ENCODE measurements at places on chromosomes 1 and 21. TPM values are rescaled to one million over a fixed set of nuclear protein-coding genes. Genes with fewer than 3 reads are reported as not detected.

DNA sequence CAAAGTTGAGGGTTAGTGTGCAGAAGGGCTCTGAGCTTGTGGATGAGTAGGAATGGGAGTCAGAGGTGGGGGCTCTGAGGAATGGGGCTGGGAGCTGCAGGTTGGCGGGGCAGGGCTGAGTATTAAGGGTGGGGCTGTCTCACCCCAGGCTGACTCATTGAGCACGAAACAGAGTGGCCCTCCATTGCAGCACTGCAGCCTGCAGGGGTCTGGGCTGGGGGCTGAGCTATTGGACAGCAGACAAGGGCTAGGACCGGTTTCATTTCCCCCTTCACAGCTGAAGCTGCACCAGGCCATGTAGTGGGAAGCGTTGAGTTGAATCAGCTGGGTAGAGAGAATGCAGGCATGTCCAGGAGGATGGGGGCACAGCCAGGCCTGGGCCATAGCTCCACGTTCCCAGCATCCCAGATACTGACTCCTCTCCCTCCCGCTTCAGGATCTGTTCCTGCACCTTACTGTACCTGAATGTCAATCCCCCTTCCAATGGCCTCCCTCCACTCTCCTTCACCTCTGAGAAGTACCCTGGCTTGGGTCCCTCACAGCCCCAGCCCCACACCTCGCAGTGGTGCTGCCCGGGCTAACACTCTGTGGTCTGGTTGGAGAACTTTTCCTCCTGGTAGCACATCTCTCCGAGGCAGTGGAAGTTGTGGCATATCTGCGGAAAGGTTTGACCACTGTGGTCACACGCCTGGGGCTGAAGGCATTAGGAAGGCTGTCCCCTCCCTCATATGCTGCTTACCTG, 4.4 kb upstream of the INPP5B start:
- peaks cover under 1% of the 10 kb centered on the region for H3K36me3 ChIP-seq
- H3K27ac ChIP-seq, result no peak overlapping the region
- no peak for DNase-seq
- no peak overlapping the region for H3K4me3 ChIP-seq
- peaks cover 9% of the 10 kb centered on the region for H3K4me1 ChIP-seq

DNA sequence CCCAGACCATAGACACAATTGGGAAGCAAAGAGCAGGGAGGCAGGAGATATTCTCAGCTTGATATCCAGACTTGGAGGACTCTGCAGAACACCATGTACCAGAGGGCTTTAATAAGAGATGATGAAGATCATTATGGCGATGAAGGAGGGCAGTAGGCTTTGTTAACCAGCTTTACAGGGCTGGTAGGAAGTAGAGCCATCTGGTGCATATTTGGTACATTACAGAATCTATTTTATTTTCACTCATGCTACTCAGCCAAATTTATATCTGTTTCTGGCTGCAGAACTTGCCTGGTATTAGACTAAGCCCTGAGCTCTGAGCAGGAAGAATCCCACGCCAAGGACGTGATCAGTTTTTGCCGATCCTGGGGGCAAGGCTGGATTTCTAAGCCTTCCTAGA, 61.8 kb upstream of the SYT6 start:
- no peak overlapping the region for H3K27ac ChIP-seq
- H3K36me3 ChIP-seq, result no peaks in the 10 kb centered on the region
- H3K4me3 ChIP-seq, result no peak overlapping the region
- H3K4me1 ChIP-seq, result no peaks in the 10 kb centered on the region
- no peak for DNase-seq
- no peaks in the 10 kb centered on the region for H3K27me3 ChIP-seq

GRCh38 chr1:36752431-36752830, 269.7 kb upstream of the CSF3R start:
- no peak for DNase-seq
- H3K4me3 ChIP-seq, result no peak overlapping the region
- H3K36me3 ChIP-seq, result no peaks in the 10 kb centered on the region
- H3K27me3 ChIP-seq, result no peaks in the 10 kb centered on the region
- H3K4me1 ChIP-seq, result no peaks in the 10 kb centered on the region

DNA sequence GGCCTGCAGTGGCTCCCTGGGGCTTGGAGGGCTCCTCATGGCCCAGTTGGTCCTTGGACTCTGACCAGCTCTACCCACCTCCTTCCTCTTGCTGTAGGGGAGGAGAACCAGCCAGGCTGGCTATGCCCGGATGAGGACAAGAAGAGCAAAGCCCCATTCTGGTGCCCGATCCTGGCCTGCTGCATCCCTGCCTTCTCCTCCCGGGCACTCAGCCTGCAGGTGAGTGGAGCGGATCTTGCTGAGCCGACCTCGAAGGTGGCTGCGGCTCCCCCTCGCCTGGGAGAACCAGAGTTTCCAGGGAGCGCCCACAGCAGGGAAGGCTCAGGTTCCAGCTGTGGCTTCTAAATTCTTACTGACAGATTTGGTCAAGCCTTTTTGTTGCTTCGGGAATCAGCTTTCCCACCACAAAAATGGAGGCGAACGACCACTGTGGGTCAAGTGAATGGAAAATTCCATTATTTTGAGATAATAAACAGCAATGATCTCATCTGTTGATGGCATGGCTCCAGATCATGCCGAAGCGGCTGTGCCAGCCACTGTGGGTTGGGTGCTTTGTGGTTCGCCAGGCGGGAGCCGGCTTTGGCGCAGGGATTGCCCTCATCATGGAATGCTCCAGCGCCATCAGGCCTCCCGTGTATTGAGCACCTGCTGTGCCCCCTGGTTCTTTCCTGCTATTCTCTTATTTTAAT, 106.5 kb upstream of the ACTL8 start:
- H3K36me3 ChIP-seq, result peaks cover 49% of the 10 kb centered on the region
- no peak for DNase-seq
- no peaks in the 10 kb centered on the region for H3K27me3 ChIP-seq
- H3K27ac ChIP-seq, result no peak overlapping the region
- H3K4me1 ChIP-seq, result no peaks in the 10 kb centered on the region

GRCh38 chr21:38240129-38240528, 16.7 kb upstream of the KCNJ15 start:
- no peaks in the 10 kb centered on the region for H3K27me3 ChIP-seq
- H3K36me3 ChIP-seq, result no peaks in the 10 kb centered on the region
- no peak for DNase-seq
- H3K4me3 ChIP-seq, result no peak overlapping the region

VAV3 gene
- total RNA-seq, result 11.3 TPM

- H3K4me3 ChIP-seq, result no peak overlapping the region
- DNase-seq, result peak; percentile 32
- H3K4me1 ChIP-seq, result no peaks in the 10 kb centered on the region
These were observed 147.3 kb upstream of the VAMP3 start for GRCh38 chr1:7623842-7624241.

DNA sequence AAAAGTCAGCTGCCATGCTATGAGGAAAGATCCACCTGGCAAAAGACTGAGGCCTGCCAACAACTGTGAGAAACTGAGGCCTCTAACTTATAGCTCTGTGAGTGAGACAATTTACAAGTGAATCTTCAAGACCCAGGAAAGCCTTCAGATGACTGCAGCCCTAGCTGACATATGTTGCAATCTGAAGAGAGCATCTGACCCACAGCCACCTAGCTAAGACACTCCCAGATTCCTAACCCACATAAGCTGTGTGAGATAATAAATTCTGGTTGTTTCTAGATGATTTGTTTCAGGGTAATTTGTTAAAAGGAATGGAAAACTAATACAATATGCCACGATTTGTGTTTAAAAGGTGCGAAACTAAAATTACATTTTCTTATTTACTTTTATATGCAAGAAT, 55.1 kb downstream of the HFM1 start:
- no peak overlapping the region for H3K4me3 ChIP-seq

- H3K27me3 ChIP-seq, result peaks cover 51% of the 10 kb centered on the region
- DNase-seq, result no peak
- H3K4me3 ChIP-seq, result no peak overlapping the region
These were observed 32.2 kb downstream of the POFUT2 start for GRCh38 chr21:45255381-45256020.

- no peak overlapping the region for H3K4me3 ChIP-seq
- peaks cover 8% of the 10 kb centered on the region for H3K4me1 ChIP-seq
- no peak overlapping the region for H3K27ac ChIP-seq
- H3K36me3 ChIP-seq, result no peaks in the 10 kb centered on the region
These were observed 74.5 kb downstream of the ENAH start for GRCh38 chr1:225578251-225578977.

DNA sequence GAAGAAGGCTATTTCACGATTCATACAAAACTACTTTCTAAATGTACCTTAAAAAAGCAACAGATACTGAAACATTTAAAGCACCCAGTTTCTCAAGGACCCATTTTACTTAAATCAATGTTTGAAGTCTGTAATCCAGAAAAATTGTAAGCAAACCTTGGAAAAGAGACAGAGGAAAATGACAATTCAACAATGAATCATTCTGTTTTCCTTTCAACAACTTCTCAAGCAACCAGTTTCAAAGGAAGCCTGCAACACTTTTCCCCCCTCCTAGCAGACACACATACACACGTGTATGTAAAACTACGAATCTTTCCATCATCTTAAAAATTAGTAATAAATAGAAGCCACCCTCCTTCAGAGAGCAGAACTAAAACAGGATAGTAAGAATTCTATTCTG, 1.2 kb downstream of the RERE start:
- no peak for DNase-seq

CFHR2 gene
- not detected for total RNA-seq

GRCh38 chr1:16478091-16478490, 36.0 kb downstream of the RNU1-1 start:
- H3K4me1 ChIP-seq, result no peaks in the 10 kb centered on the region
- H3K36me3 ChIP-seq, result peaks cover 91% of the 10 kb centered on the region
- no peak overlapping the region for H3K4me3 ChIP-seq
- no peaks in the 10 kb centered on the region for H3K27me3 ChIP-seq

DNA sequence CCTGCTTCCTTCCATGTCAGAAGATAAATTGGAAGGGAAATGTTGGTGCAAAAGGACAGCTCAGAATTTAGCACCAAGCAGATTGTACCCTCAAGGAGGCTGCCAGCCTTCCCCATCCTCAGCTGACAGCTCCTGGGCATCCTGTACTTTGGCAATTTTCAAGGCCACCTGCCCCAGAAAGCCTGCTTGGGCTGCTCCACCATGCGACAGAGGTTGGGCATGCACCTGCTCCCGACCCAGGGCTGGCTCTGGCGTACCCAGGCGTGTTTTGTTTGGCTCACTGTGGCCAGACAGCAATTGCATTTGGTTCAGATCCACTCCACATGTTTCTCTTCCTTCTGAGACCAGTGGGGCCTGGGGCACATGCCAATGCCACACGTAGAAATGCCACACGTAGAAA, 547.8 kb downstream of the NPHP4 start:
- H3K36me3 ChIP-seq, result no peaks in the 10 kb centered on the region
- no peaks in the 10 kb centered on the region for H3K4me1 ChIP-seq
- no peak overlapping the region for H3K4me3 ChIP-seq

DNA sequence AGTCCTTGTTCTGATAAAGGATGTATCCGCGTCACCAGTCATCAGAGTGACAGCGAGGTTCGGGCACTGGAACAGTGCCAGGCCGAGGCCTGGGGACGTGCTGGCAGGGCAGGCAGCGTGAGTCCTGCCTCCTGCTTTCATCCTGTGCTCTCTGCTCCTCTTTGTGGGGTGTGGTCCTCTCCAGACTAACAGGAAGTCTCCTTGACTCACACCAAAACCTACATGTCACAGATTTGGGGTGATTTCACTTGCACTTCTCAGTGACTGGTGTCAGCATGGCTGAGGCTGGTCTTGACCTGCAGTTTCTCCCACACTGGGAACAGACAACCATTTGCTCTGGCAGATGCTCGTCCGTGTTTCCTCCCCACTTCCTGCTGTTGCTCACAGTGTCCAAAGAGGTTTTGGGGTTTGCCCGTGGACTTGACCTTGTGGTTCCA, 8.8 kb upstream of the NLRP3 start:
- H3K27ac ChIP-seq, result peak overlapping the region; percentile 70
- peak; percentile 84 for DNase-seq
- no peaks in the 10 kb centered on the region for H3K27me3 ChIP-seq
- no peak overlapping the region for H3K4me3 ChIP-seq

- DNase-seq, result peak; percentile 82
- peaks cover 14% of the 10 kb centered on the region for H3K36me3 ChIP-seq
- peak overlapping the region; percentile 33 for H3K4me3 ChIP-seq
- H3K27ac ChIP-seq, result peak overlapping the region; percentile 53
These were observed 20.2 kb downstream of the PEX14 start for GRCh38 chr1:10494754-10495474.

LMX1A gene
- total RNA-seq, result 0.21 TPM

DNA sequence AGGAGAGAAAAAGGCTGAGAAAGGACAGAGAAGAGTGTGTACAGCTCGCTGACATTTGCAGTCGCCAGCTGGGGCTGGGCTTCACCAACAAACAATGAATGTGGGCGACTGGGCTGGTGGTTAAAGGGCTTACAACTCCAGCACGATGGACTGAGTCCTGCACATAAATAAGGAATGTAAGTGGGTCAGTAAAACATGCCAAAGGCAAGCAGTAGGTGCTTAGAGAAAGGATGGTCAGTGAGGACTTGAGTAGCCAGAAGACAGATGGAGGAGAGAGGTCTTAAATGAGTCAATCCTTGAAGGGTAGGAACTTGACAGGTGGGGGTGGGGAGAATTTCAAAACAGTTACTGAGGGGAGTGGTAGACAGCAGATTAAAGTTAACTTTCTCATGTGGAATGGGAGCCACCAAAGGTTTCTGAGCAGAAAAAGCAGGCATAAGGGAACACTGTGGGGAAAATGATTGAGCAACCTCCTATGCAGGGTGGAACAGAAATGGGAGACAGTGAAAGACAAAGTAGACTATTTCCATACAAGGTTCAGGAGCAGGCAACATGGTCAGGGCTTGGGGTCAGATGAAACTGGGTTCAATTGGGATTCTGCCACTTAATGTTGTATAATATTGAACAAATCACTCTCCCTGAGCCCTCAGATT, 37.4 kb downstream of the GADD45A start:
- no peak overlapping the region for H3K4me3 ChIP-seq
- H3K27ac ChIP-seq, result no peak overlapping the region
- no peaks in the 10 kb centered on the region for H3K36me3 ChIP-seq
- no peaks in the 10 kb centered on the region for H3K27me3 ChIP-seq
- peaks cover 37% of the 10 kb centered on the region for H3K4me1 ChIP-seq

GRCh38 chr1:157145076-157145475, 6.9 kb upstream of the ETV3 start:
- DNase-seq, result no peak
- H3K27me3 ChIP-seq, result no peaks in the 10 kb centered on the region
- no peak overlapping the region for H3K27ac ChIP-seq
- H3K4me3 ChIP-seq, result no peak overlapping the region
- no peaks in the 10 kb centered on the region for H3K36me3 ChIP-seq
- peaks cover 9% of the 10 kb centered on the region for H3K4me1 ChIP-seq
